ENCODE measurements at places on chromosomes 6 and 20.

DNA sequence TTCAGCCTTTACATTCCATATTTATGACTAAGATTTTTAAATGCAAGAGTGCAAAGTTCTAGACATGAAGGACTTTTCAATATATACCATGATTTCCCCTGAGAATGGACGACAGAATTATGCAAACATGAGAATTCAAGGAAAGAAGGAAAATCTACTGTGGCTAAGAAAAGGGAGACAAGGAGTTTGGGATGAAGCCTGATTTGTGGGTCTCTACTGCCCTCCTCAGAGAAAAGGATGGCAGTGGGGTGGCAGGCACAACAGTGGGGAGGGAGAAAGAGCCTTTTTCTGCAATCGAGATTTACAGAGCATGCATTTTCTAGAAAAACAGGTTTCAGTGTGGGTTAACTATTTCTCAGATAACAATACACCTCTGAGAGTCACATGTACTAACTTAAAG is 466.9 kb upstream of the NRSN1 start:
- DNase-seq = peak; percentile 73

DNA sequence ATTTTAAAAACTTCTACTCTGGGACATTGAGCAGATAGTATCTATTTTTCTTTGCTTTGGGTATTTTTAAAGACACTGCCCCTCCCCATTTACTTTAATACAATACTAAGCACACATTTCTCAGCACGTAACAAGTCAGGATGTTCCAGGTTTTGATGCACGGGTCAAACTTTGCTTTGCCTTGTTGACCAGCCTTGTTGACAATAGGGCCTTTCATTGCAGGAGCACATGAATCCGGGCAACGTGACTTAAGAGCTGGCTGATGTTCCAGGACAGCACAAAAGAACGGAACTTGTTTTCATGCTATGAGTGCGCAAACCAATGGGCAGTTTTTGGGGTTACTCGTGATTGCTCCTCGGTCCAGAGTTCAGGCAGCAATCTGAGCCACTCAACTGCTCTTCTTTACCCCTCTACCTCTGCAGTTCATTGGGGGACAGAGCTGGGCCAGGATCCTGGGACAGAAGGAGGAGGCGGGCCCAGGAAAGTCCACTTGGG is 78.6 kb upstream of the SLC22A16 start:
- DNase-seq = no peak

- DNase-seq = no peak
Measured at GRCh38 chr6:29419516-29419915, 4.8 kb downstream of the OR12D1 start.

GRCh38 chr20:458776-459175 is 3.6 kb downstream of the TBC1D20 start:
- no peak for DNase-seq

DNA sequence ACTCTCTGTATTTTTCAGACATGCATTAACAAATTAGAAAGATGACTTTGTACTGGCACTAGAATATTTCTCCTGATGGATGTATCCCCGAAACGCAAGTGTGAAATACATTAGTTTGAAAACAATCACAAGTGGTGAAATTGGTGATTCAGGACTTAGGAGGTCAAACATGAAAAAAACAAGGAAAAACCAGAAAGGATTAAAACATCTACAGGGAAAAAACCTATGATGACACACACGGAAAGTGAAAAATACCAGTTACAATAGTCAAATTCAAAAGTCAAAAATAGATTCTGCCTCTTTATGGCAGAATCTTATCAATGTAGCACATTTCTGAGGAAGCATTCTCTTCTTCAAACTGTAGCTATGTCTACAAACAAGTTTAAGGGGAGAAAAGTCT is 129.0 kb upstream of the SGK1 start:
- DNase-seq = no peak

DNA sequence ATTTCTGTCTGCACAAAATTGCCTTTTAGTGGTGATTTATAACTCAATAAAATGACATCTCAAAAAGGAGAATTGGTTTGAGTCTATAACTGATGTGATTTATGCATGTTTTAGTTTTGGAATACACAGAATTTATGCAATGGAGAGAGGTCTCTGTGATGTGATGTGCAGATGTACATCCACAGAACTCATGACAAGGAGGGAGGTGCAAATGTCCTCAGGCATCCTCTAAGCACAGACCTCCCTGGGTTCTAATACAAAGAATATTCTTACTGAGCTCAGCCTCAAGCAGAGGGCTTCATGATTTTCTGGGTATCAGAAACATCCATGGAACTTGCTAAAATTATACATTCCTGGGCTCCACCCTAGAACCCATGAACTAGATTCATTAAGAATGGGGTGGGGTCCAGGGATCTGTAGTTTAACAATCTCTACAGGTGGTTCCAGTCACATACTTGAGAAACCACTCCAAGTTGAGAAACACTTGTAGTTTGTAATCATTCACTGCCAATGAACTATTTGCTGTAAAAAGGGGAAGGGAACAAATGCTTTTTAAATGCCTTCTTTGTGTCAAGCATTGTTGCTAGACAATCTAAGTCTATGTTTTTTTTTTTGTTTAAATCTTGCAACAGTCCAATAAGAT is 60.2 kb upstream of the NEDD9 start:
- DNase-seq = no peak

DNA sequence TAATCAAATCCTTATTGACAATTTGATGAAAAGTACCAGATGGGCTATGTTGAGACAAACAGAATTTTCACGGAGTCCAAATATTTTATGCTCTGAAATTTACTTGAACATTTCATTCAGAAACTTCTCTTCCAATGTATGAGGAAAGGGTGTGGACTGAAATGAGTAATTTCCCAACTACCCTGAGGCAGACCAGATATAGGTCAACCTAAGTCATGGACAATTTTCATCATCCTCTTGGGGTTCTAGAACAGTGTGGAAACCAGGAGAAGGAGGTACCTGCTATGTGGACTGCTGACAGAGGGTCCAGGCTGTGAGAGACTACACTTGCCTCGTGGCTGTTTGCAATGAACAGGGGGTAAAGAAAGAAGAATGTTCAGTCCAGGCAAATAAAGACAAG is 323.0 kb downstream of the ESR1 start:
- no peak for DNase-seq

DNA sequence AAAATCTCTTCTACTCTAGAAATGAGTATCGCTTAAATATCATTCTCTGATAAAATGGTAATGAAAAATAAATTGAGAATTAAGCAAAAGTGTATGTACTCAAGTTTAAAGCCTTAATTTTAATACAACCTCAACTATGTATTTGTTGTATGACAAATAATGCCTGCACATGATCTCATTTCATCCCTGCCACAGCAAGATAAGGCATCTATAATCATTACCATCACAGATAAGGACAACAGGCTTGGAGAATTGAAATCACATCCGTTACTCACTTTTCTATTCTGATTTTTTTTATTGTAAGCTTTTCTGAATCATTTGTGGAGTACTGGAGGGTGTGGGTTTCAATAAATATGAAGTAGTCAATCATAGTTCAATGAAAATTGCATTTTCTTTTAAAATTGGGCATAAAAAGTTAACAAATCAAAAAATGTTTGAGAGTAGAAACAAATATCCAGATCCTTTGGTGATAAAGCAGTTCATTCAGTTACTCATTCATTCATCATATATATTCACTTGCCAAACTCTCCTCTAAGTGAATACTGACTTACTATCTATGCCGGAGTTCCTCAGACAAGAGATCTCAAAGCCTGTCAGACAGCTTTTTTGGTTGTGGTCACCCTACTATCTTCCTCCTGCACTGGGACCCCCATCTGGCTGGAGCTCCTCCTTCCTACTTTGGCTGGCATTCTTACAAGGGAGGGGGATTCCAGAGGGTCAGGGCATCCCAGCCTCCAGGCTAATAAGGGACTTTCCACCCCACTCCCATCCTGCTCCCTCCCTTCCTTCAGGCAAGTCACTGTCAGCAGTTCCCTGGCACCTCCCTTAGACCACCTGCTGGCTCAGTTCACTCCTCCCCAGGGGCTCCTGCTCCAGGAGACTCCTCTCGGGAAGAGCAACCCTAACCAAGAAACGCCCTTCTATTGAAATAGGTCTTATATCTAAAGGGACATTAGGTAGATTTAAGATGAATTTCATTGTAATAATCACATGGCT is 118.6 kb downstream of the OGFRL1 start:
- no peak for DNase-seq

DNA sequence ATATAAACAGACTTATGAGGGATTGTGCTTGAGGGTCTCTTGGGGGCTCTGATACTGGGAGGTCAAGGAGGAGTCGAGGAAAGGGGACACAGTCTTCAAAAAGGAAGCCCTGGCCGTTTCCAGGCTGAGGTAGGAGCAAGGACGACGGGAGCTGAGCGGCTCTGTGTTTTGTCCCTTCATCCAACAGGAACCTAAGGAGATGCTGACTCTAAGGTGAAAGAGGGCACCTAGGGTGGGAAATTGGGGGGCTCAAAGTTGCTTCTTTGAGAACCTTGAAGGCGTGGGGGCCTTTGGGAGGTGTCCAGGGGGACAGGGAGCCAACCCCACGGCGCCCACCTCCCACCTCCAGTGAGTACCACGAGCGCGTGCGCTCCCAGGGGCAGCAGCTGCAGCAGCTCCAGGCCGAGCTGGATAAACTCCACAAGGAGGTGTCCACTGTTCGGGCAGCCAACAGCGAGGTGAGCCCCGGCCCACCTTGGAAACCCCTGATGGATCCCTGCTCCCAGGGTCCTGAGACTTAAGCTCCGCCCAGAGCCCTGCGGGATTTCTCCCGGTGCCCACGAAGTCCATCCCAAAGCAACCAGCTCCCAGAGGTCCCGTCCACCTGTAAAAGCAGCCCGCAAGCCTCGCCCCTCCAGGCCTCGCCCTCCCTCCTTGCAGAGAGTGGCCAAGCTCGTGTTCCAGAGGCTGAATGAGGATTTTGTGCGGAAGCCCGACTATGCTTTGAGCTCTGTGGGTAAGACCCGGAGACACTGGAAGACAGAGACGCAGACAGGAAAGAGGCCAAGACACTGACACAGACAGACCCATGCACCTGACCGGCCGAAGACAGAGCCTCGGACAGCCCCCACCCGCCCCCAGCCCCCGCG is 2.9 kb downstream of the SPAG4 start:
- no peak for DNase-seq

DNA sequence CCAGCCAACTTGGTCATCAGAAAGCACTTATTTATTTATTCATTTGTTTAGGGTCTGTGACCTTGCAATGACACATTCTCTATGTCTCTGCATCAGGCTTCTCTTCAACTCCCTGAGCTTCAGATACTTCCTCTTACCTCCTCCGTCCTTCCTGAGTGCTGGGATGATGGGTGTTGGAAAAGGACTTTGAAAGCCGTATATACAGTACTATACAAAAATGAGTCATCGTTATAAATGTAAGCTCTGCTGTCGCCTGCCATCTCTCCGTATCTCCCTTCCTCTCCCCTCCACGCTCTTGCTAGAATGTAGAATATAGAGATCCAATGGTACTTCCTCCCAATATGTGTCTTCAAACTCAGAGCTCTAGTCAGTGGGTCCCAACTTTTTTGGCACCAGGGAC is 91.9 kb upstream of the SALL4 start:
- DNase-seq = no peak

DNA sequence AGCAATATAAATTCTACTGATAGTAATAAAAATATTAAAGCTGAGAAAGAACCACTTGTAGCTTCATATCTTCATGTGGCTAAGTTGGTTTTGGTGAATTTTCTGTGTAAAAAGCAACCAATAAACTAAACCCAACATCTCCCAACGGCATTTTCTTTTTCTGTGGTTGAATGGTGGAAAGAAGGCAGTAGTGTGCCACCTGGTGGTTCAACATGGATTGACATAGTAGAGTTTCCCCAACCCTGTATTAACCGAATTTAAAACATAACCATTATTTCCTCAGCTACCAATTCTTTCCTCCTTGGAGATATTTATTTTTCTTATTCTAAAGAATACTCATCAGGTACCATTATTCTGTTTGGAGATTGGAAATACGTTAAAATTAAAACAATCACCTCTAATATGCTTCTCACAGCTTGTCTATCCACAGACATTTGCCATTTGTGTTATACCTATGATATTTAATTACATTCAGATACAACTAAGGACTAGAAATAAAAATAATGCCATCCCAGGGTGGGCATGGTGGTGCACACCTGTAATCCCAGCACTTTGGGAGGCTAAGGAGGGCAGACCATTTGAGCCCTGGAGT is 117.1 kb upstream of the EEF1E1 start:
- DNase-seq = no peak

DNA sequence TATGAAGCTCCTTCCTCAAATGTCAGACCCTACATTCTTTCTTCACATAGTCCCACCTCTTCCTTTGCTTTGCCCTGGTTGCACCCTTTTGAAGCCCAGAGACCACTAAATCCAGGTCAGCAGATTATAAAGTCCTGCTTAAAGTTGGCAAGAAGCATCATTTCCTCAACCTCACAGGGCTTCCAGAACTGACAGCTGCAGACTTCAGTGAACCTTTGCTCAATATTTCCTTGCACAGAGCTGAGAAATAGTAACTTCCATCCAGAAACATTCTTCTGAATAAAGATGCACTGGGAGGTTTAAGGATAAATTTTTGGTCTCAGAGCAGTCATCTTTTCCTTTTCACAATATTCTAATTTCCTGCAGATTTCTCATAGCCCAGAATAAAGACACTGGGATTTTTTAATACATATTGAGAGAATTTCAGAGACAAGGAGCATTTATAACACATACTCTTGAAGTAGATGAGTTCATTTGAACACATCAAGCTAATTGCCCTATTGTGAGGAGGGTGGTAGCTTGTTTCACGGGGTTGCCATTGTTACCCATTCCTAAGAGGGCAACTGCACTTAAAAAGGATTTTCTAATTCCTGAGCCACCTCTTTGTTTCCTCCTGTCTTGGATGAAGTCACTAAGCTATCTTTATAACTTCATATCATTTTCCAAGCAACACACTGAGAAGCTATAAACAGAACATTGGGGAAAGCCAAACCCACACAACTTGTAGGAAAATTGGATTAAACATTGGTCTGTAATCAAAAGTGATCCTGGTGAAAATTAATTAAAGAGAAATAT is 150.2 kb upstream of the PLN start:
- DNase-seq = no peak

GRCh38 chr6:131083687-131084086 is 20.6 kb upstream of the EPB41L2 start:
- DNase-seq = no peak

DNA sequence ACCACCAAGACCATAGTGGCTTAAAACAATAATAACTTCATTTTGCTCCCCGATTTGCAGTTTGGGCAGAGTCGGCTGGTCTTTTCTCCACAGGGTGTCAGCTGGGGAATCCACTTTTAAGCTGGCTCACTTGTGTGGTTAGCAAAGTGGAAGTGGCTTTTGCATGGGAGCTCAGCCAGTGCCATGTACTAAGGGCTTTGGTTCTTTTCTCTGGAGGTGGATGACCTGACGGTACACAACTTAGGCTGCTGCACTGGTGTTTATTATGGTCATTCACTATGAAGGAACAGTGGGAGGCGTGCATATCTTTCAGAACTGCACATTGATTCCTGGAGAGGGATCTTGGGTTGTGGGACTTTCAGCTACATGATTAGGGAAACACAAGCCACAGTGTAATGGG is 141.0 kb downstream of the OR2B2 start:
- DNase-seq = no peak

DNA sequence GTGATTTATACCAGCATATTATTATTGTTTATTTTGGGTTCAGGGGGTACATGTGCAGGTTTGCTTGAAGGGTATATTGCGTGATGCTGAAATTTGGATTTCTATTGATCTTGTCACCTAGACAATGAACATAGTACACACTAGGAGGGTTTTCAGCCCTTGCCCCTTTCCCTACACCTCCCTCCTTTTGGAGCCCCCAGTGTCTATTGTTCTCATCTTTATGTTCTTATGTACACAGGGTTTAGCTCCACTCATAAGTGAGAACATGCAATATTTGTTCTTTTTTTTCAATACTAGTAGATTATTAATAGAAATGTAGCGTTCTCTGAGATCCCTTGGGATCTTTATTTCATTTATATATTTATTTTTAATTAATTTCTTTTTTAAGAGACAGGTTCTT is 79.2 kb upstream of the MRAP2 start:
- no peak for DNase-seq
